ENCODE measurements at places on chromosomes 6 and 20. TPM values are rescaled to one million over a fixed set of nuclear protein-coding genes. Genes with fewer than 3 reads are reported as not detected.

GRCh38 chr6:8203337-8203736 lies 101.0 kb upstream of the EEF1E1 start:
- DNase-seq, result no peak
- no peak overlapping the region for H3K4me3 ChIP-seq
- H3K27me3 ChIP-seq, result peaks cover 53% of the 10 kb centered on the region
- H3K27ac ChIP-seq, result no peak overlapping the region
- H3K4me1 ChIP-seq, result no peaks in the 10 kb centered on the region
- no peaks in the 10 kb centered on the region for H3K36me3 ChIP-seq

GRCh38 chr20:50005471-50005981 lies 22.7 kb downstream of the SNAI1 start:
- no peak overlapping the region for H3K4me3 ChIP-seq
- H3K27ac ChIP-seq, result no peak overlapping the region
- DNase-seq, result no peak
- no peaks in the 10 kb centered on the region for H3K36me3 ChIP-seq

Gene GSTA2
- total RNA-seq, result not detected

GRCh38 chr6:33613146-33613794 lies 7.9 kb upstream of the ITPR3 start:
- peaks cover 7% of the 10 kb centered on the region for H3K27me3 ChIP-seq
- no peak overlapping the region for H3K27ac ChIP-seq
- no peak for DNase-seq
- H3K4me1 ChIP-seq, result peaks cover 2% of the 10 kb centered on the region
- H3K36me3 ChIP-seq, result no peaks in the 10 kb centered on the region
- H3K4me3 ChIP-seq, result no peak overlapping the region

Gene AIF1
- total RNA-seq, result 13.2 TPM

GRCh38 chr20:30281584-30282197 lies 975.8 kb upstream of the DEFB115 start:
- no peaks in the 10 kb centered on the region for H3K27me3 ChIP-seq
- H3K4me1 ChIP-seq, result peaks cover 12% of the 10 kb centered on the region
- no peaks in the 10 kb centered on the region for H3K36me3 ChIP-seq
- no peak overlapping the region for H3K27ac ChIP-seq
- H3K4me3 ChIP-seq, result no peak overlapping the region
- no peak for DNase-seq

Gene TCP11
- total RNA-seq, result not detected

- H3K27me3 ChIP-seq, result no peaks in the 10 kb centered on the region
- no peak for DNase-seq
- peak overlapping the region; percentile 49 for H3K27ac ChIP-seq
- H3K4me1 ChIP-seq, result peaks cover 62% of the 10 kb centered on the region
- H3K4me3 ChIP-seq, result no peak overlapping the region
Measured at GRCh38 chr20:34033903-34034302, 40.2 kb downstream of the RALY start.

GRCh38 chr6:67766057-67766456 lies 869.0 kb upstream of the ADGRB3 start:
- H3K27me3 ChIP-seq, result no peaks in the 10 kb centered on the region
- no peaks in the 10 kb centered on the region for H3K36me3 ChIP-seq
- no peak for DNase-seq
- H3K4me3 ChIP-seq, result no peak overlapping the region

DNA sequence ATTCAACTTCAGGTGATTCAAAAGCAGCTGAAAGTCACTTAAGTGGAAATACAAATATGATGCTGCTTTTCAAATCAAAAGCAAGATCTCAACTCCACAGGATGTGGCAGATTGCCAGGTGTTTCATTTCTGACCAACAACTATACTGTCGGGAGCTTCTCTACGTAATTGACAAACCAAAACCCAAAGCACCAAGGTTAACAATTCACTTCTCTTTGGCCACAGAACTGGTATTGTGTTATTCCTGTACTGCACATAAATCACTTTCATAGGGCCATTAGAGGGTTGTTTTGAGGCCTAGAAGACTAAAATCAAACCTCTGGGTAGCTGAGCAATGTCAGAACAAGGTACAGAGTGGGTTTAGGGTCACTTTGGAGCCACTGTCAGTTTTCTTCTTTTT lies 169.7 kb downstream of the HAO1 start:
- no peaks in the 10 kb centered on the region for H3K4me1 ChIP-seq
- DNase-seq, result no peak

- no peaks in the 10 kb centered on the region for H3K27me3 ChIP-seq
- peaks cover 3% of the 10 kb centered on the region for H3K4me1 ChIP-seq
- DNase-seq, result no peak
- H3K4me3 ChIP-seq, result no peak overlapping the region
- H3K27ac ChIP-seq, result no peak overlapping the region
- H3K36me3 ChIP-seq, result no peaks in the 10 kb centered on the region
Measured at GRCh38 chr6:73088138-73088813, 137.0 kb downstream of the KHDC1L start.

DNA sequence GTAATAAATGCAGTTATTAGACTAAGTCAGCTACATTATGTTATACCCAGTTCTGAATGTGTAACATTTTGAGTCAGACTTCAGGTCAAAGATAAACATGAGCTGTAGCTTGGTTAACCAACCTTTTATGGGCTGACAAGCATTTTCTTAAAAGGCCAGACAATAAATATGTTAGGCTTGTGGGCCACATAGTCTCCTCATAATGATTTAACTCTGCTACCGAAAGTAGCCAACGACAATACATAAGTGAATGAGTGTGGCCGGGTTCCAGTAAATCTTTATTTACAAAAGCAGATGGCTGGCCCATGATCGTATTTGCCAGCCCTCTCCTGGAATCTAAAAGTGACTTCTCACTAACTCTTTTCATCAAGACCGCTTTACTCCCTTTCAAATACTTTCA lies 49.9 kb downstream of the ATG5 start:
- no peak for DNase-seq
- no peak overlapping the region for H3K27ac ChIP-seq
- peaks cover 8% of the 10 kb centered on the region for H3K36me3 ChIP-seq

DNA sequence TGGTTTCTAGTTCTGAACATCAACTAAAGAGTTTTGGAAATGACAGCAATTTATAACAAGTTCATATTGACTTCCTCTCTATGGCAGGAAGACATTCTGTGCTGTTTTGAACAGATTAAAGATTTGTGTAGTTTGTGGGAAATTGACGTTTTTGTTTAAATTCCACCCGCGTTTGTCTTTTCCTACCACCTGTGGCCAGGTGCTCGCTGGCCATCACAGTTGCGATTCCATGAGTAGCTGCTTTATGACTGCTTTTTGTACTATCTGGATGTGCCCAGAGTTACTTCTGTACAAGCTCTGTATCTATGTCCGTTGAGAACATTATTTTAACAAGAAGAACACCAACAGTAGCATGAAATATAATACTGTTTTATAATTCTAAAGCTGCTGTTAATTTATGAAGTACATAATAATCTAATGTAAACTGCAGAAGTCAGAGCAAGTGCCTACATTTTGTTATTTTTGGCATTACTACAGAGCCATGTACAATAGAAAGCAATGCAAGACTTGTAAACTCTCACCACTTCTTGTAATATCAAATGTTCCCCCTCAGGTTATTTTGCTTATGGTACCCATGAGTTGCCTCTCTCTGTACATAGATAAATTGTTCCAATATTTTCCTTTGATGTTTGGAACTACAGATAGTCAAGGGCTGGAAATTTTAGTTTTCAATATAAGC lies 33.5 kb downstream of the ZBTB2 start:
- H3K4me3 ChIP-seq, result no peak overlapping the region
- H3K36me3 ChIP-seq, result peaks cover 4% of the 10 kb centered on the region
- DNase-seq, result no peak
- H3K27me3 ChIP-seq, result no peaks in the 10 kb centered on the region
- H3K27ac ChIP-seq, result peak overlapping the region; percentile 27
- peaks cover 3% of the 10 kb centered on the region for H3K4me1 ChIP-seq
